ENCODE measurements at places on chromosomes 13 and 19.

DNA sequence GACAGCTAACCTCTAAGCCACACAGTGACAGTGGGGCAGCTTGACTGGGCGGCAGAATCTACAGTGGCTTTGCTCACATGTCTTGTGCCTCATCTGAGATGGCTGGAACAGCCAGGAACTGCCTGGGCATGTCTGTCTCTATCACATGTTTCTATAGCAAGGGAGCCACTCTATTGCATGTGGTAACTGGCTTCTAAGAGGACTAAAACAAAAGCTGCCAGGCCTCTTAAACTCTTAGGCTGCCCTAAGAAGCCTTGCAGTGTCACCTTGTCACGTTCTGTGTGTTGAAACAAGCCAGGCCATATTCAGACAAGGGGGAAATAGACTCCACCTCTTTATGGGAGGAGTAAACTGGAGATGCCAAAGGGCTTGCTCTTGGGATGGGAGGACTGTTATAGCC, 122.9 kb upstream of the MAB21L1 start:
- no peak for DNase-seq

GRCh38 chr13:71350886-71351285, 516.1 kb downstream of the DACH1 start:
- no peak for DNase-seq

GRCh38 chr19:53826876-53827275, 2.8 kb upstream of the NLRP12 start:
- DNase-seq = no peak

DNA sequence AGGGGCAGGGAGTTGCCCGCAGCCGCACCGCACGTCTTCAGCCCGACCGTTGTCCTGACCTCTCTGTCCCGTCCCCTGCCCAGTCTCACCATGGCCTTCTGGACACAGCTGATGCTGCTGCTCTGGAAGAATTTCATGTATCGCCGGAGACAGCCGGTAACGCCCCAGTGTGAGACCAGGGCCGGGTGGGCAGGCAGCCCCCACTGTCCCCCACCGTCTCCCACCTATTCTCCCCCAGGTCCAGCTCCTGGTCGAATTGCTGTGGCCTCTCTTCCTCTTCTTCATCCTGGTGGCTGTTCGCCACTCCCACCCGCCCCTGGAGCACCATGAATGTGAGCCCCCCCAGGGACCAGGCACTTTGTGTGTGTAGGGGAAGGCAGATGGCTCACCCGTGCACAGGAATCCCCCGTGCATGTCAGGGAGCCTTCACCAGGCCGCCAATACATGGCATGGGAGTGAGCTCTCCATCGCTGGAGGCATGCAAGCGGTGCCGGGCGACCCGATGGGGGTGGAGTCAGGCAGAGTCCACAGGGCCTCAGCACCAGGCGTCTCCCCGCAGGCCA, 1.4 kb downstream of the ABCA7 start:
- DNase-seq = no peak

- no peak for DNase-seq
Observed at GRCh38 chr13:109329175-109329574, 457.2 kb downstream of the IRS2 start.

DNA sequence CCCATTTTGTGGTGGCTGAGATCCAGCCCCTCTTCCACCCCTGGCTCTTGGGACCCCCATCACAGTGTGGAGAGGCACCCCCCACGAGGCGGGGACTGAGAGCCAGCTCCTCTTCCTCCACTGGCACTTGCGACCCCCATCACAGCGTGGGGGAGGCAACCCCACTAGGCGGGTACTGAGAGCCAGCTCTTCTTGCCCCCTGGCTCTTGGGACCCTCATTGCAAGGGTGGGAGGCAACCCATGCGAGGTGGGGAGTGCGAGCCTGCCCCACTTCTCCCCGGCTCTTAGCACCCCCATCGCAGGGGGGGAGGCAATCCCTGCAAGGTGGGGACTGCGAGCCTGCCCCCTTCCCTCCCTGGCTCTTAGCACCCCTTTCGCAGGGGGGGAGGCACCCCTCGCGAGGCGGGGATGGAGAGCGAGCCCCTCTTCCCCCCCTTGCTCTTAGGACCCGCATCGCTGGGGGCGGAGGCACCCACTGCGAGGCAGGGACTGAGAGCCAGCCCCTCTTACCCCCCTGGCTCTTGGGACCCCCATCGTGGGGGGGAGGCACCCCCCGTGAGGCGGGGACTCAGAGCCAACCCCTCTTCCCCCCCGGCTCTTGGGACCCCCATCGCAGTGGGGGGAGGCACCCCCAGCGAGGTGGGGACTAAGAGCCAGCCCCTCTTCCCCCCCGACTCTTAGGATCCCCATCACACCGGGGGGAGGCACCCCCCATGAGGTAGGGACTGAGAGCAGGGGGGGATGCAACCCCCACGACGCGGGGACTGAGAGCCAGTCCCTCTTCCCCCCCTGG, 364.6 kb upstream of the SPRY2 start:
- no peak for DNase-seq

DNA sequence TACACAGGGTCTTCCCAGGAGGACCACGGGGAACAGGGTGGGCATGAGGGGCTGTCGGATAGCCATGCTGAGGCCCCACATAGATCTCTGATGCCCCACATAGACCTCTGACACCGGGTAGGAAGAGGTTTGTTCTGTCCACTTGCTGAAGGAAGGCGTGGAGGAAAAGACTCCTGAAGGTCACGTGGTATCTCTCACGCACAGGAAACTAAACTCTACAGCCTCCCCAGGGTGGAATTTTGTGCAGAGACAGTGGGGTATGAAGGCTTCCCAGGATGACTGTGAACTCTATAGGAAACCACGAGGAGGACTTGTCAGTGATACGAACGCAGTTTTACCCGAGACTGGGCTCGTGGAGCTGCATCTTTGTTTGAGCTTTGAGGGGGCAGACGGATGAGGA, 2.8 kb downstream of the EVI5L start:
- no peak for DNase-seq

DNA sequence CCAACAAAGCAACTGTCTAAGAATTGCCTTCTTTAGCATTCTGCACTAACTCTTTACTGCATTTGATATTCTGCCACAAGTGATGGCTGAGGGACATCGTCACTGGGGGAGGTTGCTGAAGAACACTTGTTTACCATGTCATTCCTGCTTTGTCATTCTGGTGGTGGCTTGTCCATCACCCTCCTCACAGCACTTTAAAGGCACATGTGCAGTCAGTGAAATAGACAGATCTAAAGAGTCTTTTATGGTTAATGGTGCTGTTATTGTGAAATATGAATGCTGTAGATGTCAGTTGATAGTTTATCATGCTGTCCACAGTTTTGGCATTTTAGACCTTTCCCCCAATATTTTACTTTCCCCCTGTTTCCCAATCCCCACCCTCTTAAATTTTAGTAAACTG, 120.9 kb upstream of the TSC22D1 start:
- no peak for DNase-seq

- no peak for DNase-seq
Observed at GRCh38 chr19:16403151-16403977, 68.4 kb downstream of the EPS15L1 start.

GRCh38 chr19:38795549-38795948, 6.5 kb downstream of the LGALS7B start:
- DNase-seq = no peak

GRCh38 chr19:10565028-10565566, 713 bp downstream of the KRI1 start:
- no peak for DNase-seq

DNA sequence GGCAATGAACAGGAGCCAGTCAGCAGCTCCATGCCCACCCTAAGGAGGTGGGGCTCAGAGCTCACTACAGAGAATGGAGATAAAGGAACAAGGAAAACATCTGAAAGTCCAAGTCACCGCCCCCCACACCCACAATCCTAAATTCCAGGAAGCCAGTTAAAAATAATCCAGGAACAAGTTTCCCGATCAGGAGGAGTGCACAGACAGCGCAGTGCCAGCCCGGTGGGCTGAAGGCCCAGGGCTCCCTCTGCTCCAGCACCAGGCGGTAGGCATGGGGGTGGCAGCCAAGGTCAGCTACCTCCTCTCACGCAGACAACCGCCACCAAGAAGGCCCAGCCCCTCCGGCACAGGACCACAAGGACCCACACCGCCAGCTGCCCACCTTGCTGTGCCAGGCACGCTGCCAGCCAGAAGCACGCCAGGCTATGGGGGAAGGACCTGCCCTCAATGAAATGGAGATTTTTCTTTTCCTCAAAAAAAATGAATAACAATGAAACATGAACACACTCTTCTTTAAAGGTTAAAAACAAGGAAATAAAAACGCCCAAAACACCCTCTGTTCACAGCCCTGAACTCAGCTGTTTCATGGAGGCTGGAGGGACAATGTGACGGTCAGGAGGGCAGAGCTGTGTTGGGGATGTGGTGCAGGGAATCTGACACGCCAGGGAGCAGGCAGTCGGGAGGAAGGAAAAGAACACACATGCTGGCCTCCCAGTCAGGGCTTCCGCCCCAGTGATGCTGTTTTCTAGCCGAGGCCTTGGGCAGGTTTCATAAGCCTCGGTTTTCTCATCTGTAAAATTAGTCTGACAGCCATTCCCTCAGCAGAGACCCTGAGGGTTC, 11.0 kb downstream of the STK24 start:
- no peak for DNase-seq

DNA sequence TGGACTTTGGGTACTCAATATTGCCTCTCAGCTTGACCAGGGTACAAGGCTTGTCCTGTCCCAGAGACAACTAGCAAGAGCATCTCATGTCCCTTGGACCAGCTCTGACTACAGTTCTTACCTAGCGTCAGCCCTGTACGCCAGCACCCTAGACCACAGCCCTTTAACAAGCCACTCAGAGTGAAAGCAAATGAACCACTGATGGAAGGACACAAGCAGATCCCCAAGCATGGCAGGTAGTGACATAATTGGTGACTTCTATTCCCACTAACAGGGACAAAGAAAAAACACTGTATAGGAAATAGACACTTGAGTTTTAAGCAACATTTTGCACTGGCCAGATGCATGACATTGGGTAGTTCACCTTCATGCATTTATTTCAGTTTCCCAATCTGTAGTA, 8.8 kb upstream of the LRCH1 start:
- DNase-seq = no peak

- no peak for DNase-seq
Observed at GRCh38 chr19:17490411-17490810, 20.1 kb downstream of the SLC27A1 start.

- no peak for DNase-seq
Observed at GRCh38 chr13:38399535-38399934, 49.9 kb downstream of the UFM1 start.

- no peak for DNase-seq
Observed at GRCh38 chr13:45434556-45435371, 16.6 kb upstream of the SLC25A30 start.

GRCh38 chr13:112837371-112838037, 131.5 kb upstream of the MCF2L start:
- DNase-seq = no peak

GRCh38 chr19:13790354-13790753, 4.9 kb upstream of the ZSWIM4 start:
- no peak for DNase-seq

GRCh38 chr13:33352526-33352925, 67.0 kb upstream of the STARD13 start:
- DNase-seq = no peak

- no peak for DNase-seq
Observed at GRCh38 chr19:42424345-42424707, 2.9 kb downstream of the LIPE start.

DNA sequence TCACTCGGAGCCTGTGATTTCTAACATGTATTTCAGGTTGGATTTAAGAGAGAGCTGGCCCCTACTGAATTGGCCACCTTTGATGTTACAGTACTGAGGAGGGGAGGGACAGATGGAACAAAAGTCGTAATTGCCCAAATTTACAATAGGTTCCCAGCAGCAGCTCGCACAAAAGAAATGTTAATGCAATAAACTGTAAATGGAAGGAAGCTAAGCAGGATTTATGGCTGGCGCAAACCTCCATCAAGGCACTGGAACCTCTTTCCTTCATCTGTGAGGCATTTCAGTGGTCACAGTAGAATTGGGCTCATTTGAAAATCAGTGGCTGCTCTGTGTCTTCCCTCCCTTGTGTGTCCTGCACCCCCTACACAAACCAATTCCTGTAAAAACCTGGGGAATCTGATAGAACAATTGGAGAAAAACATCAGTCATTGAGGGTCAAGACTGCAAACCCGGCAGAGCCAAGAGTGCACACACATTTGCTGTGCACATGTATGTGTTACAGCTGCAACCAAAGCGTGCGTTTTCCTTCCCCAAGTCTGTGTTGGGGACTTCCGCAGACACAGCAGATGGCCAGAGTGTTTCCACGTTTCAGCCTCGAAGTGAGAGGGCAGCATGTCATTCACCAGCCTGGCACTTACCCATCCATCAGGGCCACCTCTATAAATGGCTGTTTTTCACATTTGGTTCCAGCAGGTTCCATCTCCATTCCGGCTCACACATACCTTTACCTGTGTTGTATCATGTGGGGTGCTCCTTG, 192.8 kb downstream of the TM9SF2 start:
- DNase-seq = no peak
